EL (cell line): ENCODE measurements at places on chromosomes 16 and 17.

DNA sequence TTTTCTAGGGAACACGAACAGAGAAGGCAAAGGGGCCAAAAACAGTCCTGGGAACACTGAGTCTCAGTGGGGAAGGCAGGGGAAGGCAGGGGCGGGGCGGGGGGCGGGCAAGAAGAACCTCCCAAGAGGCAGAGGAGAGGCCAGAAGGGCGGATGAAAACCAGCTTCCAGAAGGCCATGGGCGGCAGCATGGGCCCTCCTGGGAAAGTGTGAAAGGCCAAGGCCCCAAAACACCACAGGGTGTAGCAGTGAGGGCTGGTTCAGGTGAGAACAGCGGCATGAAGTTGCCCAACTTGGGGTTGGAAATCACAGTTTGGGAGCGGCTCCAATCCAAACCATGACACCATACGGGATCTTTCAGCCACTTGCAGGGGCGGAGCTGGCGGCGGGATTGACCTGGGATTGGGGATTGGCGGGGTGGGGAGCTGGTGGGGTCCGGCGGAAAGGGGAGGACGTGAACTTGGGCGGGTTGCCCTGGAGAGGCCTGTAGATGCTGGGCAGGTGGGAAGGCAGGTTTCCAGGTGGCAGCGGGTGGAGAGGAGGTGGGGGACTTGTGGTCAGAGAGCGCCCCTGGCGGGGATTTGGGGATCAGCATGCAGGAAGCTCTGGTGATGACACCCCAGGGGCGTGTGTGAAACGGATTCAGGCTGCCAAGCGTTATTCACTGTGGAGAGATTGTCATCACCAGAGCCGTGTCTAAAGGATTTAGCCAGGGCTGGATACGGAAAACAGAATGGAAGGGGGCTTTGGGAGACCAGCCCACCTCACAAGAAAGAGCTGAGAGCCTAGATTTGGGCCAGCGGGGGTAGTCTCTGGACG, 80.9 kb downstream of the ARHGAP23 start:
- DNase-seq = peak; percentile 82

- DNase-seq = peak; percentile 81
These were observed 105.3 kb downstream of the VPS53 start for GRCh38 chr17:609232-609810.

DNA sequence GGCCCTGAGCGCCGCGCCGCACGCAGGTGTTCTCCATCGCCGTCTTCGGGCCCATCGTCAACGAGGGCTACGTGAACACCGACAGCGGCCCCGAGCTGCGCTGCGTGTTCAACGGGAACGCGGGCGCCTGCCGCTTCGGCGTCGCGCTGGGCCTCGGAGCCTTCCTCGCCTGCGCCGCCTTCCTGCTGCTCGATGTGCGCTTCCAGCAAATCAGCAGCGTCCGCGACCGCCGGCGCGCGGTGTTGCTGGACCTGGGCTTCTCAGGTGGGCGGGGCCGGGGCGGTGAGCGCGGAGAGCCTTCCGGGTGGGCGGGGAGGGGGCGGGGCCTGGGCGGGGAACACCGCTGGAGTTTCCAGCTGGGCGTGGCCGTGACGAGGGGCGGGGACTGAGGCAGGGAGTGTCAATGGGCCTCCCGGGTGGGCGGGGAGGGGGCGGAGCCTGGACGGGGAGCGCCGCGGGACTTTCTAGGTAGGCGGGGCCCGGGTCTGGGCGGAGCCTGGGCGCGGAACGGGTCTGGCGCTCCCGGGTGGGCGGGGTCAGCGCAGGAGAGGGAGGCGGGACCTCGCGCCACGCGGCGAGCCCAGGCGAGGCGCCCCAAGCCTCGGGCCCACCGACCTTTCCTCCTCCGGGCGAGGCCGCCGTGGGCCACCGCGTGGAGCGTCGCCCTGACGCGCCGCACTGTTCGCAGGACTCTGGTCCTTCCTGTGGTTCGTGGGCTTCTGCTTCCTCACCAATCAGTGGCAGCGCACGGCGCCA, 2.4 kb downstream of the SYNGR3 start:
- DNase-seq = peak; percentile 79

GRCh38 chr16:87161822-87162676, 155.1 kb downstream of the C16orf95 start:
- DNase-seq = no peak

GRCh38 chr17:58165981-58166380, 801 bp upstream of the OR4D2 start:
- DNase-seq = no peak
